ENCODE measurements at places on chromosomes 16 and 17.

GRCh38 chr16:72901000-72901627, 146.8 kb downstream of the ZFHX3 start:
- no peak for DNase-seq

GRCh38 chr17:9911089-9911488, 6.0 kb upstream of the RCVRN start:
- no peak for DNase-seq

- DNase-seq, result no peak
Observed at GRCh38 chr17:61361084-61361483, 38.6 kb upstream of the TBX2 start.

- no peak for DNase-seq
Observed at GRCh38 chr17:33436321-33436720, 143.2 kb upstream of the ASIC2 start.

DNA sequence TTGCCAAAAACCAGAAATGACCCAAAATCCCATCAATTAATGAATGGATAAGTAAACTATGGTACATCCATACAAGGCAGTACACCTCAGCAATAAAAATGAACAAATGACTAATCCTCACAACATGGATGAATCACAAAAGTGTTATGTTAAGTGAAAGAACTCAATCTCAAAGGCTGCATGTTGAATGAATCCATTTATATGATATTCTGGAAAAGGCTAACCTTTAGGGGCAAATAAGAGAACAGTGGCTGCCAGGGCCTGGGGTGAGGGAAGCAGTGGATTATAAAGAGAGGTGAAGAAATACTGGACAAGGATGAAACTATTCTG, 46.1 kb upstream of the MSI2 start:
- DNase-seq, result no peak

DNA sequence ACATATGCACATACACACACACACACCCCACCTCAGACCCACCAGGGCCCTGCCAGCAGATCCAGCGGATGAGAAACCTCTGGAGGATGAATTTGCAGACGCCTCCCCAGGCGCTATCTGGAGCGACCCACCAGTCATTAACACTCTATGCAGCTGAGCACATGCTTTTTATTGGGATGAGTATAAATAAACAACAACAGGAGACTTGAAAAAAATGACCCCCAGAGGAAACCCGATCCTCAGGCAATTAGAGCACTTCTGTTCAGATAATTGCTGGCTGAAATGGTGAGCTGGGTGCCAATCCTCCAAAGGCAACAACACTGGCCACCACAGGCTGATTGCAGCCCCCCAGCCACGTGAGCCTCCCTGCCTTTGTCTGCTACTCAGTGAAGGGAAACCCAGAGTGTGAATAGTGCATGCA, 32.9 kb downstream of the DYNLRB2 start:
- no peak for DNase-seq

- DNase-seq, result no peak
Observed at GRCh38 chr16:11372073-11372828, 27.0 kb downstream of the RMI2 start.

- DNase-seq, result no peak
Observed at GRCh38 chr16:67964477-67965131, 3.8 kb downstream of the SLC12A4 start.

DNA sequence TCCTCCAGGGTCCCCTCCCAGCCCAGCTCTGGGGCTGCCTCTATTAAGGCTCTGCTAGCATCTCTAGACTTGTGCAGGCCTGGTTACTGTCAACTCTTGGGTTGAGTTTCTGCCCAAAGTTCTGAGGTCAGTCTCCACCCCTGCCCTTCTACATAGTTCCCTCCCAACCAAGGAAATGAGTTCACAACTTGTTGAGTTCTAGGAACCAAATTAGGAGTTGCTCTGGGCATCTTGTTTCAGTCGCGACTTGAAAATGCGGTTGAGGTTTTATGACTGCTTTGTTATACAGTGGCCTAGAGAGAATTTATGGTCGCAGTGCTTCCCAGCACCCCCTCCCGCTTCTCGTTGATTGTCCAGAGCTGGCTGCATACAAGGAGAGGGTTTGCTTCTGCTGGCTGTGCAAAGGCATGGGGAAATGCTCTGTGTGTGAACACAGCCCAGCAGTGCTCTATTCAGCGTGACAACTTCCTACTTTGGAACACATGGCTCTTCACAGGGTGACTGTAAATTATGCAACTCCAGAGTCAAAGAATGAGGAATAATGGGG, 20.2 kb downstream of the GNAO1 start:
- DNase-seq, result no peak

GRCh38 chr16:80874925-80875324, 70.5 kb upstream of the CDYL2 start:
- no peak for DNase-seq

GRCh38 chr17:62995377-62995885, 29.4 kb downstream of the TANC2 start:
- DNase-seq, result peak; percentile 7

GRCh38 chr16:29807426-29808218, 1.3 kb downstream of the MAZ start:
- peak; percentile 90 for DNase-seq

DNA sequence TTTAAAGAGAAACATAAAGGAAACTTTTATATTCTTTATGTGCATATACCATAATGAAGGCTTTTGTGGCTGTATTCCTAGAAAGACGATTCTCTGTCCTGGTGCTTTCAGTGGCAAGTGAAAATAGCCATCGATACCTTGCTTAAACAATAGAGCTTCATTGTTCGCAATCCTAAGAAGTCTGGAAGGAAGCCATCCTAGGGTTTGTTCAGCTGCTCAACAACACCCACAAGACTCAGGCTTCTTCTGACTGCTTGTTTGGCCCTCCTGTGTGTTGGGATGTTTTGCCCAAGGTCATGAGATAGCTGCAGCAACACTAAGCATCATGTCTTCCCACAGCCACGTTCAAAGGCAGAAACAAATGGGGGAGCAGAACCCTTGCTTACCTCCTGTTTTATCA, 36.1 kb upstream of the COX10 start:
- no peak for DNase-seq

DNA sequence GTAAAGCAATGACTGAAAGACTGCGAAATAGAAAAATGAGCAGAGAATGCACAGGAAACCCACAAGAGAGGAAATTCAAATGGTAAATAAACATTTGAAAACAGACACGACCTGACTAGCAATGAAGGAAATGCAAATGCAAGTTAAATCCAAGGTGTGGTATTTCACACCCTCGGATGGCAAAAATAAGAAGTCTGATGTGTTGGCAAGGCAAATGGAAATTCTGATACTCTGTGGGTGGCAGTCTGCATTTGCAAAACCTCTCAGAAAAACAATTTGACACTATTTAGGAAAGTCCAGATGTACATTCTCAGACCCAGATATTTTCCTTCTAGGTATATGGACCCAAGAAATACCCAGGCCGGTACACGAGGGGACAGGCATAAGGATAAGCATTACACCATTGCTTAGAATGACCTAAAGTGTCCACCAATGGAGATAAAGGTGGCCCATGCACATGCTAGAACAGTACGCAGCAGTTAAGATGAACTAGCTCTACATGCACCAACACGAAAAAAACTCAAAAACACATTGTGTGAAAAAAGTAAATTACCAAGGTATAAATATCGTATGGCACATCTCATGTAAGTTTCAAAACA, 116.7 kb downstream of the GAS7 start:
- peak; percentile 35 for DNase-seq

DNA sequence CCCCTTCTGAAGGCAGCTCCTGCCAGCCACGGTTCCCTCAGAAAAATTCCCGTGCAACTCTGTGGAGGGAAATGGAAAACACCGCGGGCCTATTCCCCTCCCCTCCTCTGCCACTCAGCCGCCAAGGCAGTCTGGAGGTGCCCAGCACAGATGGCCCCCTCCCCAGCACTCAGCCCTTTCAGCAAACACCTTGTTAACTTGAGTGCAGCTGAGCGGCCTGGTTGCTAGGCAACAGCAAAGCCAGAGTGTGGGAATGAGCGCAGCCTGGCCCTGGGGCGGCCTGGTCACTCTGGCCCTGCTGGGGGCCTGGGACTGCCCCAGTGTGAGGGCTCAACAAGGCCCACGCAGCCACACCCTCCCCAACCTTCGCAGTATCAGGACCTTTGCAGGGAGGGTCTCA, 32.8 kb downstream of the CACNA1G start:
- DNase-seq, result no peak

DNA sequence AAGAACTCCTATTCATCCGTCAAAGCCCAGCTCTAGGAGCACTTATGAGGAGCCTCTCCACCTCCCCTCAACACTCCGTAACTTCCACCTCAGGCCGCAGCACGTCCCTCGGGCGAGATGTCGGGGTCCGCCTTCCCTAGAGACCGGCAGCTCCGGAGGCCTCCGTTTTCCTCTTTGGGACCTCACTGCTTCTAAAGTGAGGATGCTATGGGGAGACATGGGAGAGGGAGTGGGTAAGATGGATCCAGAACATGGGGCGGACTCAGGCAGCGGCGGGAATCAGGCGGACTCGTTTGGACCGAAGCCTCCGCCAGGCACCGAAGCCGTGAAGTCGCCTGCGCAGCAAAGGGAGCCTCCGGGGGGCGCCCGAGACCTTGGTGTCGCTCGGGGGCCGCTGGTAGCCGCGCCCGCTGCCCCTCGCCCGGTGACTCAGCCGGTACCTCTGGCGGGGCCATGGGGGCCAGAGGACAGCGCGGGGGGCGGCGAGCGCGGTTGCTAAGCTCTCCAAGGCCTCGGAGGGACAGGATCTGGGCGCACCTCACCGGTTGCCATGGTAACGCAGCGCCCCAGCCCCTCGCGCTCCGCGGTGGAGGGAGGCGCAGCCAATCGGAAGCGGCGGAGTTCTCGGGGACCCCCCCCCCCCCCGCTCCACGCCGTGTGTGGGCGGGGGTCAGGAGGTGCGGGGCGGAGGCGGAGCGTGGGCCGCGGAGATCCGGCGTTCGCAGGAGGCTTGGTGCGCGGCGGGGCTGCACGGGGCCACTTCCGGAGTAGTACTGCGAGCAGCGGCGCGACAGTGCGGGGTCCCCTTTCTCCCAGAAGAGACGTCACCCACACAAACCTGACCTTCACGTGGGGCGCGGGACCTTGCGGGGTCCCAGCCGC, 1.3 kb upstream of the HIC1 start:
- peak; percentile 89 for DNase-seq

- DNase-seq, result no peak
Observed at GRCh38 chr16:85220125-85220839, 108.0 kb upstream of the CIBAR2 start.

- no peak for DNase-seq
Observed at GRCh38 chr17:64109400-64109799, 20.5 kb downstream of the ERN1 start.

GRCh38 chr17:76480632-76481031, 13.2 kb downstream of the AANAT start:
- DNase-seq, result no peak

DNA sequence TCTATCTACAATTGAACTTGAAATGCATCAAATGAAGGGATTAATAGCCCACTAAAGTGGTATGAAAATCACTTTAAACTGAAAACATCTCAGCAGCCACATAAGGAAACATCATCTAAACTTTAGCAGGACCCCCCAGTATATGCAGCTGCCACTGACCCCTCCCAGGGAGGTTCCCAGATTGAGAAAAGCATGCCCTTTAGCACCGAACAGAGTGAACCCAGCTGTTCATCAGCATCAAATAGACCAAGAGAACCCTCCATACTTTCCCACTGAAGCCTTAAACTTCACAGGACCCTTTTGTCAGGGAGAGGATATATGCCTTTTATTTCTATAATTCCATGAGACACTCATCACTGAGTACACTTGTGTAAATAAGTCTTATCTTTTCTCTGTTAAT, 44.6 kb downstream of the MYH10 start:
- DNase-seq, result no peak

GRCh38 chr16:83482545-83483162, 325.1 kb upstream of the HSBP1 start:
- DNase-seq, result no peak

DNA sequence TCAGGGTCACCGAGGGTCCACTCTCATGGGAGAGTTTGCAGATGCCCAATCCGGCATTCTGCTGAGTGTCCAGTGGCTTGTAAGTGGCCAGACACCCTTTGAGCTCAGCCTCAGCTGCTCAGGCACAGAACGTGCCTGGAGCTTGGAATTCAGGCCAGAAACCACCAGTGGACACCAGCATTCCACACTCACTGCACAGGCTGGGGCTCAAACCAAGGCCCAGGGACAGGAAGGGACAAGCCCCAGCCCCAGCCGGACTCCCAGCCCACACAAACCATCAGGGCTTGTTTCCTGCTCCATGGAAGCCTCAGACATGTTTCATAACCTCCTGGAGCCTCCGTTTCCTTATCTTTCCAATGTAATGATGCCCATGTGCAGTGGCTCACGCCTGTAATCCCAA, 5.0 kb upstream of the NPRL3 start:
- no peak for DNase-seq

GRCh38 chr16:4175849-4176248, 59.6 kb upstream of the ADCY9 start:
- DNase-seq, result no peak

GRCh38 chr17:19308398-19308797, 54.1 kb downstream of the B9D1 start:
- DNase-seq, result no peak

GRCh38 chr17:28570716-28571360, 486 bp downstream of the PIGS start:
- DNase-seq, result peak; percentile 52

DNA sequence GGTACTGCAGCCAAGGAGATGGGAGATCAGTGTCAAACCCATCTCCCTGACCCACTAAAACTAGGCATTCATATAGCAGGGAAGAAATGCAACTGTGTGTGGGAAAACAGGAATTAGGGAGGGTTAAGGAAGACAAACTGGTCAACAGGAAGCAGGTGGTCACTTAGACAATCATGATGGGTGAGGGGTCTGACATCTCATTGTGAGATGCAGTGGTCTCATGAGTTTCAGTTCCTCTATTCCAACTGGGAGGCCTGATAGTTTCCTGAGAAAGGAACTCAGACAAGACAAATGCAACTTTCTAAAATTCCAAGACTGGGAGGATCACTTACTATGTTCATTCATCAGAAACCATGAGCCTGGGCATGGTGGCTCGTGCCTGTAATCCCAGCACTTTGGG, 361.4 kb upstream of the C16orf82 start:
- no peak for DNase-seq

- no peak for DNase-seq
Observed at GRCh38 chr16:50652836-50653425, 28.2 kb downstream of the SNX20 start.

GRCh38 chr17:17391668-17392370, 85.0 kb upstream of the MED9 start:
- peak; percentile 87 for DNase-seq

All from CD4-positive, alpha-beta T cell treated with Interleukin-12 subunit alpha and Interleukin-12 subunit beta, for 1 hour (primary cell).